ENCODE measurements at places on chromosomes 3 and 15.
A peak's percentile ranks its signal among the peaks of the same experiment; 100 is the strongest.

- DNase-seq: no peak
Observed at GRCh38 chr3:98003306-98003969, 31.2 kb upstream of the RIOX2 start.

DNA sequence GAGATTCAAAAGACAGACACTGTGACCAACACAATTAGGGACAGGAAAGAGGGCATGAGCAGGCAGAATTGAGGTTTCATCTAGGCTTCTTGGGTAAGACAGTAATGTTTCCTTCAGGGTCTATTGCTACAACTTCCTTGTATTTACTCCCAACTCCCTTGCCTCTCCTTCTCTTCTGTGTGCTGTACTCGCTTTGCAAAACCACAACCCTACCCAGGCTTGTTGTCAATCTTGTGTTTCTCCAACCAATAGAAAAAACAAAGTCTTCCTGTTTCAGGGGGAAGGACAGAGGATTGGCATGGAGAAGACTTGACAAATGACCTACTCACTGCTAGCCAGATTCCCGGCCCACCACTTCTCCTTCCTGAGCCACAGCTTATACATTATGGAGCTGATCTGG lies 36.3 kb upstream of the MASP1 start:
- peak; percentile 80 for DNase-seq

- DNase-seq: no peak
Observed at GRCh38 chr3:99755831-99756230, 61.8 kb upstream of the CMSS1 start.

DNA sequence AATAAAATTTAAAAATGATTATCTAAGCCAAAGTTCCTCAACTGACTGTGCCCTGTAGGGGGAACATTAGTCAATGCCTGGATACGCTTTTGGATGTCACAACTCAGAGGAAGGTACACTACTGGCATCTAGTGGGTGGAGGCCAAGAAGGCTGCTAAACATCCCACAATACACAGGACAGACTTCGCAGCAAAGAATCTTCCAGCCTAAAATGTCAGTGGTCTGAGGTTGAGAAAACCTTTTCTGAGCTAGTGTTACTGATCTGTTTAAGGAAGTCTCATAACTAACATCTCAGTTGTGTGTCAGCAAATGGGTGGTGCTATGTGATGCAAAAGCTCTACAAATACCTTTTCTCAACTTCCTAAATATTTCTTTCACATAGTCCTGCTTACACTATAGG lies 20.9 kb upstream of the LDHAL6B start:
- DNase-seq: no peak

DNA sequence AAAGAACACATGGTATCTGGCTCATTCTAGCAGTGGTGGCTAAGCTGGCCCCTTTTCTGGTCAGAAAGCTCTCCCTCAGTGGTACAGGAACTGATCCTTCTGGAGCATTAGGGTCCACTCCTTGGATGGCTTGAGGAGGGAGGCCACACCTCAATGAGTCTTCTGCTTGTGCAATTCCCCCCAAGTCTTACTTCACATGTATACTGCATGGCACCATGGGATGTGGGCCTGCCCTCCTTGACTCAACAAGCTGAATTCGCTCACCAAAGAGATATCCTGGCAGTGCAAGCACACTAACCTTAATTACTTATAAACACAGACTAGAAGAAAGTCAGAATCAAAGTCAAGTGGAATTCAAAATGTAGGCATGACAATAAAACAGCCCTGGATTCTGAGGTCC lies 133.8 kb upstream of the SLC2A2 start:
- no peak for DNase-seq

DNA sequence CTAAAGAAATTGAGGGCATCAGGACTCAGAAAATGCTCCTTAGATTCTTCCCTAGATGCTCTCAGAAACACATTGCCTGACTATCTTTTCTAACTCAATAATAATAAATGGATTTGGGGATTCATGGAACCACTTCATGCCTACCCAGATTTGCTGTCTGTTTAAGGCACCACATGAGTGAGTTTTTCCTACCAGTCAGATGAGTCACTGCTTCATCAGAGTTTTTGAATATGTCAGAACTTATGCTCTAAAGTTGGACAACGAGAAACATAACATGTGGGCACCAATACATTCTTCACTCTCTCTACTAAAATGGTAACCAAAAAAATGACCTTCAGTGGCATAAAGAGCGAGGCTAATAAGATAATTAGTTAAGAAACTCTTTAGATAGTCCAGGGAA lies 1135.1 kb downstream of the TUSC7 start:
- DNase-seq: no peak

Data from AML-193 (cell line).